ENCODE measurements at places on chromosomes 11 and 22. TPM values are rescaled to one million over a fixed set of nuclear protein-coding genes. Genes with fewer than 3 reads are reported as not detected.

- no peaks in the 10 kb centered on the region for H3K27me3 ChIP-seq
- no peak overlapping the region for H3K4me3 ChIP-seq
- no peak overlapping the region for H3K27ac ChIP-seq
- no peak for DNase-seq
- peaks cover 40% of the 10 kb centered on the region for H3K4me1 ChIP-seq
Observed at GRCh38 chr22:22709719-22710445, 65.5 kb downstream of the GGTLC2 start.

CFAP300 gene
- not detected for total RNA-seq

GRCh38 chr11:66220566-66220935 lies 47.9 kb upstream of the RAB1B start:
- no peak overlapping the region for H3K4me3 ChIP-seq
- peaks cover 20% of the 10 kb centered on the region for H3K4me1 ChIP-seq
- H3K27ac ChIP-seq: peak overlapping the region; percentile 99
- H3K27me3 ChIP-seq: no peaks in the 10 kb centered on the region
- H3K36me3 ChIP-seq: peaks cover 80% of the 10 kb centered on the region
- DNase-seq: no peak

GRCh38 chr22:26484360-26484706 lies 656 bp downstream of the SRRD start:
- peaks cover 61% of the 10 kb centered on the region for H3K4me1 ChIP-seq
- H3K27me3 ChIP-seq: no peaks in the 10 kb centered on the region
- no peak for DNase-seq
- peak overlapping the region; percentile 91 for H3K4me3 ChIP-seq
- peak overlapping the region; percentile 94 for H3K27ac ChIP-seq

GRCh38 chr11:124070915-124071622 lies 29.9 kb upstream of the OR10G7 start:
- H3K36me3 ChIP-seq: no peaks in the 10 kb centered on the region
- DNase-seq: peak; percentile 37
- H3K27me3 ChIP-seq: peaks cover 9% of the 10 kb centered on the region

CRYAB gene
- total RNA-seq: not detected

- no peak overlapping the region for H3K27ac ChIP-seq
- H3K4me3 ChIP-seq: no peak overlapping the region
- no peaks in the 10 kb centered on the region for H3K27me3 ChIP-seq
- no peak for DNase-seq
- peaks cover 54% of the 10 kb centered on the region for H3K36me3 ChIP-seq
- H3K4me1 ChIP-seq: peaks cover 84% of the 10 kb centered on the region
Observed at GRCh38 chr11:83012168-83013067, 59.3 kb downstream of the RAB30 start.

DNA sequence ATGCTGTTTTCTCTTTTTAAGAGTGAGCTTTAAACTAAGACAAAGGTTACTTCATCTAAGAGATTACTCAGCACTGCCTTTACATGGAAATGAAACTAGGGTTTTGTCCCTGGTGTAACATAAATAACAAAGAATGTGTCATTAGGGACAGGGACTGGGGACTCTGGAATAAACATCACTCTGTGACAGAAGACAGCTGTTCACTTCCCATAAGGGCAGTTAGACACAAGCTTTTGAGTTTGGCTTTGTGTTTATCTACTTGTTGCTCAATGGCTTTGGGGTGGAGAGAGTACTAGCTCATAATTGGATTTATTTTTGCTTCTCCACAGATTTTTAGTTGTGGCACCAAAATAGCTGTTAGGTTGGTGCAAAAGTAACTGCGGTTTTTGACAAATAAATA lies 154.5 kb downstream of the OR4C45 start:
- no peaks in the 10 kb centered on the region for H3K36me3 ChIP-seq
- DNase-seq: no peak
- no peaks in the 10 kb centered on the region for H3K27me3 ChIP-seq
- no peak overlapping the region for H3K4me3 ChIP-seq
- no peak overlapping the region for H3K27ac ChIP-seq

All from activated B cell treated with CpG ODN at 0.5 μM for 24 hours (primary cell).